ENCODE measurements at places on chromosomes 3 and 15.

DNA sequence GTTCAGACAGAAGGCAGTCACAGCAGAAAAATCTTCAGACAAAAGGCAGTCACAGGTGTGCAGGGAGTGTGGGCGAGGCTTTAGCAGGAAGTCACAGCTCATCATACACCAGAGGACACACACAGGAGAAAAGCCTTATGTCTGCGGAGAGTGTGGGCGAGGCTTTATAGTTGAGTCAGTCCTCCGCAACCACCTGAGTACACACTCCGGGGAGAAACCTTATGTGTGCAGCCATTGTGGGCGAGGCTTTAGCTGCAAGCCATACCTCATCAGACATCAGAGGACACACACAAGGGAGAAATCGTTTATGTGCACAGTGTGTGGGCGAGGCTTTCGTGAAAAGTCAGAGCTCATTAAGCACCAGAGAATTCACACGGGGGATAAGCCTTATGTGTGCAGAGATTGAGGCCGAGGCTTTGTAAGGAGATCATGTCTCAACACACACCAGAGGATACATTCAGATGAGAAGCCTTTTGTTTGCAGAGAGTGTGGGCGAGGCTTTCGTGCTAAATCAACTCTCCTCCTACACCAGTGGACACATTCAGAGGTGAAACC lies 27.6 kb downstream of the ZNF589 start:
- no peak for DNase-seq

DNA sequence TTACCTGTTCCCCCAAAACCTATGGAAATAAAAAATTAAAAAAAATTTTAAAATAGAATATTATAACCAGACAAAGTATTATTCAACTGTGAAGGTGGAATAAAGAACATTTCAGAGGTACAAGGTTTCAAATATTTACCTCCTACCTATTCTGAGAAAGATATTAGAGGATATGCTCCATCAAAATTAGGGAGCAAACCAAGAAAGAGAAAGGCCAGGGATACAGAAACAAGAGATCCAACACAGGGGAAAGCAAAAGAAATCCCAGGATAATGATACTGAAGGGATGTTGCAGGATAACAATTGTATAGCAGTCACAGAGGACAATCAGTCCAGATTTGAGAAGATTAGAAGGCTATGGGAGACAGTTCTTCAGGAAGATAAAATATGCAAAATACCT lies 22.4 kb downstream of the BCL2L10 start:
- no peak for DNase-seq

DNA sequence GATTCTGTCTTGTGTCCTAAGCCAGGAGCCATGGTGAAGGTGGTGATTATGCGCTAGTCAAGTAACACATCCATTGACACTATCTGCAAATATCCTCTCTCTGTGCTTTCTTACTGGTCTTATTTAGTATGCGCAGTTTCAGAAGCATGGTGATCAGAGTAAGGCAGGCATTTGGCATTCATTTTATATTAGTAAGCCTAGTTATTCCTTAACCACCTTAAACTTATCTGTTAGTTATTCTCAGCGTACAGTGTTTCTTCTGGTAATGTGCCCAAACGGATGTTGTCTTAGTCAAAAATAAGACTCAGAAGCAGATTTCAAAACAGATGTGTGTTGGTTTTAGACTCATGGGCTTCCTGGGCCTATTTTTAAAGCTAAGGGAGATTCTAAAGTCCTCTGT lies 329.2 kb downstream of the GRM7 start:
- no peak for DNase-seq

GRCh38 chr3:39671600-39671999 lies 137.8 kb upstream of the MYRIP start:
- DNase-seq = no peak

GRCh38 chr3:114659109-114660061 lies 365.6 kb downstream of the TIGIT start:
- peak; percentile 40 for DNase-seq

DNA sequence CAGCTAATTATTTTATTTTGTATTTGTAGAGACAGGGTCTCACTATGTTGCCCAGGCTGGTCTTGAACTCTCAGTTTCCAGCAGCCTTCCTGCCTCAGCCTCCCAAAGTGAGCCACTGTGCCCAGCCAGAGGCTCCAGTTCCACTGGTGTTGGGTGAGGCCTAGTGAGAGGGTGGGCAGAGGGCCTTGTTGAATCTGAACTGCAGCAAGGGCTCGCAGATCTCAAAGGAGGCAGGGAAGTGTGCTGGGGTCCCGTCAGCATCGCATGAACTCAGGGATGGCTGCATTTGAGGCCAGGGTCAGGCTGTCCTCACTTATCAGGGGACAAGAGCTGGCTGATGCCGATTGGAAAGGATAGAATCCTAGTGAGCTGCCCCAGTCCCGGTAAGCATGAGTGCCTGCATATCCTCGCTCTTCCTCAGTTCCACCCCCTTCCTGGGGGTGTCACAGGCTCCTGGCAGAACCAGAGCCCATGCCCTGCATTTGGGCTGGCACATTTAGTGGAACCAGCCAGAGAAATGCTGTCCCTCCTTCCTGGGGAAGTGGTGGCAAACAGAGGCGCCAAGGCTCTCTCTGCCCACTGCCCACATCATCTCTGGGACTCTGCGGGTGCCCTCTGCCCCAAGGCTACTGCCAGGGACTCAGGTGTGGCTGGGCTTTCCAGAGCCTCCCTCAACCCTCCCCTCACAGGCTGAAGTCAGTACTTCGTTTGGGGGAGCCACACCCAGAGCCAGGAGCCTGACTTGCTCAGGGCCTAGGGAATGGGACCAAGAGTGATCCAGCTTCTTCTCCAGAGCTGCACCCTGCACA lies 24.1 kb downstream of the ALS2CL start:
- DNase-seq = no peak

DNA sequence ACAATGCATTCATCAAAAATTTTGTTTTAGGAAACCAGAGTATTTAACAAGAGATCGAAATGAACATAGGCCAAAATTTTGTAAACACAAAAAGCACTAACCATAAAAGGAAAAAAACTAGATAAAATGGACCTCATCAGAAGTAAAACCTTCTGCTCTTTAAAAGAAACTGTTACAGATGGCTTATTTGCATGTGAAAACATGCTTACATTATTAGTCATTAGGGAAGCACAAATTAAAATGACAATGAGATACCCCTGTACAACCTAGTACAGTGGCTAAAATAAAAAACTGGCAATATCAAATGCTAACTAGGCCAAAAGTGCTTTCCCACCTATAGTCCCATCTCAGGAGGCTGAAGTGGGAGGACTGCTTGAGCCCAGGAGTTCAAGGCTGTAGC lies 19.3 kb downstream of the UBR1 start:
- DNase-seq = peak; percentile 43

DNA sequence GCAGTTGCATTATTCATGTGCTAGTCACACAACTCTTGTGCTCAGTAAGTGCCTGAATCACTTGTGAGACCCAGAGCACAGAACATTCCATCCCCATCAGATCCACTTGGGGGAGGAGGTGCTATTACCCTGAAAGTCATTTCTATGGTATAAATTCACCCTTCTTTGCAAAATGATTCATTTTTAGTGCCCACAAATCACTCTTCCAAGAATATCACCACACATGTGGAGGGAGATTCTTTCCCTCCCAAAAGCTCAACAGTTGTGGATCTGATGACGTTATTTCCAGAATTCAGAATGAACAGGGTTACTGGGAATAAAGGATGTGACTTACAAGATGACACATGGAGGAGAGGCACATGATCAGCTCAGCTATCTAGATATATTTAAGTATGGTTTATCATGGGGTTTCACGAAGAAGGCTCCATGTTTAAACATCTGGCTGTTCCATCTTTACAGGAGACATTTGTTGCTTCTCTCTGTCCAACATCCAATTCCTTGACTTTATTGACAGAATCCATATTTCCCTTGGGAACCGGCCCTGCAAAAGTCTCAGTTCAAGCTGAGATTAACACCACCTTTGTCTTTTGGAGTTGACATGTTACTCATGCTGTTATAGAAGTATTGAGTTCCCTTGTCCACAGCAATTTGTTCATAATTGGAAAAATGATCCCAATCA lies 214.2 kb upstream of the PROK2 start:
- peak; percentile 50 for DNase-seq

- DNase-seq = no peak
These were observed 166.1 kb downstream of the PYDC2 start for GRCh38 chr3:191627064-191627463.

DNA sequence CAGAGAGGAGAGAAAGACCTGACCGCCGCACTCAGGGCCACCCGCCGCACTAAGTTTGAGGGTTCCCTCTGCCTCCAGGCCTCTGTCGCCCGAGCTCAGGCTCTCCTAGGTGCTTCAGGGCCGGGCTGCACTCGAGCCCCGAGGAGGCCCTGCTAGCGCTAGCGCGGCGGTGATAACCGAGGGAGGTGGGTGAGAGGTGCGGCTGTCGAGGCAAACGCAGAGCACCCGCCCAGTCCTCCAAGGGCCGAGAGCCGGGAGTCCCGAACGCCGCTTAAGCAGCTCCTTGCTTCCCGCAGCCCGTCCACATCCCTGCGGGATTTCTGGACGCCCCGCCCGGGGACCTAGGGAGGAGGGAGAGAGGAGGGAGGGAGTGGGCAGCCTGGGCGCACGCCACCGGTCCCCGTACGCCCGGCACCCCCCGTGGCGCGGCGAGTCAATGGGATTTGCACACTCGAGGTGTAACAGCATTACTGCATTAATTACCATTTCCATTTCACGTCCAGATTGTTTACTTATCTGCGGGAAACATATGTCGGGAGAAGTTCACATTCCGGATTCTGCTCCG lies 6.8 kb downstream of the SOX14 start:
- DNase-seq = peak; percentile 13

DNA sequence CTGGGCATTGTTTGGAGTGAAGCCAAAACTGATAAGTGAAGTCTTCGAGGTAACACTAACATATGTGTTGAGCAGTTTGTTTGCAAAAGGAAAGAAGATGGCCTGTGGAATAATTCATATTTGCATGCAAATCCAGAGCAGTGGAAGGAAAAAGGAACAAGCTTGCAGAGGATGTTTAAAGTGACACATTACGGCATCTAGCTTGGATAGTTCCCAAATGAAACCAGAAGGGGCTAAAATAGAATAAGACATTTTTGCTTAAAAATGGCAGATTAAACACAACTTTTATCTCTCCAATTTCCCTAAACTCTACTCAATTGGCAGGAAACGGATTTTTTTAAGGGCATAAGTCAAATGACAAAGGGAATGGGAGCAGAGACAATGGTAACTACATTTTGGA lies 25.4 kb upstream of the RYK start:
- no peak for DNase-seq

DNA sequence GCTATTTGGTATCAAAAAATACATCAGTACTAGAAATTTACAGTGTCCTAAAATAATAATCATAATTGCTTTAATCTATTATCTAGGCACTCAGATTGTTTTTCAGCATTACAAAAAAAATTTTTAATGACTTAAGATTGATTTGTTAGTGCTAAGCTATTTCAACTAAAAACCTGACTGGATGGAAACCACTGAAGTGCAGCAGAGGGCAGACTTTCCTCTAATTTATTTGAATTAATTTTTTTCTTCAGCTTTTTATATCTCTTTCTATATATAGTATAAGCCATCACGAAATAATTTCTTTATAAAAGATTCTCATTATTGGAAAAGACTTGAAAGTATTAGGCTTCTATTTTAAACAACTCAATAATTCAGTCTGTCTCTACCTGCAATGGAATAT lies 131.4 kb downstream of the IQCH start:
- DNase-seq = no peak

GRCh38 chr15:51195459-51195858 lies 100.8 kb upstream of the TNFAIP8L3 start:
- DNase-seq = no peak

- peak; percentile 47 for DNase-seq
These were observed 712 bp downstream of the RTF1 start for GRCh38 chr15:41417418-41418195.

- DNase-seq = no peak
These were observed 6.4 kb downstream of the MAP6D1 start for GRCh38 chr3:183818706-183819624.
